ENCODE measurements at places on chromosomes 1 and 21.
A peak's percentile ranks its signal among the peaks of the same experiment; 100 is the strongest.

GRCh38 chr1:21657456-21658190, 11.5 kb downstream of the RAP1GAP start:
- no peak for DNase-seq

GRCh38 chr21:33396436-33396835, 6.8 kb upstream of the IFNGR2 start:
- DNase-seq, result no peak

DNA sequence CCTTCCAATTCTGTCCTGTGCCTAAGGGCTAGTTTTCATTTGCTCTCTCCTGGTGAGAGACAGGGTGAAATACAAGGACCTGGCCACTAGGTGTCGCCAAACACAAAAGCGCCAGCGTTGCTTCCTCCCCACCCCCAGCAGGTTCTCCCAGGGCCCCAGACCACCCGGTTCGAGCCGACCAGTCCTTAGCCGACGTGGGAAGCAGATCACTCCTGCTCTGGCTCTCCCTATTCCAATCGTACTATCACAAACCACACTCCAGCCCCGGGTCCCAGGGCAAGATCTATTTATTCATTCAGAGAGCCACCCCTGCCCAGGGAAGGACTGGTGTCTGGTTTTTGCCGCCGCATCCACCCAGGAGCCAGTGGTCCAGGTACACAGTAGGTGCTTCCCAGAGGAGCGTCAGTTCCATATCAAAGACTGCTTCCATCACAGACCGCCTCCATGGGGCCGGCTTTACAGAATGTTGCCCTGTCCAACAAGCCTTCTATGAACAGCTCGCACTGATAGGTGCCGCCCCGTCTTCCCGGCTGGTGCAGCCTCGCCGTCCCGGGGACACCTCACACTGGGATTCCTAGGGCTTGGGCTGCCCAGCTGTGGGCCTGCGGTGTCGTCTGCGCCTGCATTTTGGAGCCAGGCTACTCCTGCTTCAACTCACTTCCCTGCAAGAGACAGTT, 35.0 kb downstream of the CTNNBIP1 start:
- peak; percentile 72 for DNase-seq

DNA sequence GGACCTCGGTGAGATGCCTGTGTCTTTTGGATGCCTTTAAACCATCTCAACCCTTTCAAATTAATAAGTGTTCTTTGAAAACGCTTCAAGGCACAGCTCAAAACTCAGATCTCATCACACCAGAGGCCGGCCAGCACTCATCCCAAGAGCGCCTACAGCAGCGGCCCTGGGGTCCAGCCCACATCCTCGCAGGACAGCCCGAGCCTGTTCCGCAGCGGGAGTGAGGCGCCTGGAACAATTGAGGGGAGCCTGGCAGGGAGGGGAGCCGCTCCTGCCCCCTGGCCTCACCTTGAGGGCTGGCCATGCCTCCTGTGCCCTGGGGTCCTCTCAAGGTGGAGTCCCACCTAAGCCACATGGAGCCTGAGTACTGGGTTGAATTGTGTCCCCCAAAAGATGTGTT, 37.9 kb downstream of the ACOT7 start:
- no peak for DNase-seq

GRCh38 chr21:40853956-40854688, 7.2 kb upstream of the DSCAM start:
- no peak for DNase-seq

DNA sequence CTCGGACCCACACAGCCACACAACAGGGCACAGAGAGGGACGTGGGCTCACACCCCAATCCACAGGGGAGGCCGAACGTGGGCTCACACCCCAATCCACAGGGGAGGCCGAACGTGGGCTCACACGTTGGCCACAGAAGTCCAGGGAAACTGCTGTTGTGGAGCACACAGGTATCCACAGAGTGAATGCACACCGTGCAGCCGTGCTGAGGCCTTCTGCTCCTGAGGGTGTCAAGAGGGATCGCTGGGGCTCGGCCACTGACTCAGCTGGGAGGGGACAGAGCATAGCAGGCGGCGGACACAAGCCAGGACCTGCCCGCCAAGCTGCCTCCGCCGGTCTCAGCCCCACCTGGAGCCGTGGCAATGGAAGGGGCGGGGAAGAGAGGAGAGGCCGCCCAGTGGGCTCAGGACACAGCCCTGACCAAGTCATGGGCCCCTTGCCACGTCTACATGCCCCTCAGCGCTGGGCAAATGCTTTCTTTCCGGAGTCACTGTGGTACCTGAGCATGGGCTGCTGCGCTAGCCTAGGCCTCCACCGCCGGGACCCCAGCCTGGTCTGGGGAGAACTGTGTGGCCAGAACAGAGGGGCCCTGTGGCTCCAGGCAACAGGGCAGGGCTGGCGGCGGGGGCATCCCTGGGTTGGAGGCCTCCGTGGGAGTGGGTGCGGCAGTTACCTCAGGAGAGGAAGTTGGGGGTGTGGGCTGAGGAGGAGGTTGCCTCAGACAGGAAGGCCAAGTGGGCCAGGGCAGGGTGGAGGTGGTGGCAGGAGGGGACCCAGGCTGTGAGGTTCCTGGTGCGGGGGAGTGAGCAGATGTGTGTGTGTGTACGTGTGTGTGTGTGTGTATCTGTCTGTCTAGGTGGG, 1.2 kb downstream of the SYTL1 start:
- DNase-seq, result peak; percentile 91

- DNase-seq, result no peak
These were observed 15.4 kb upstream of the WASF2 start for GRCh38 chr1:27505420-27505680.

DNA sequence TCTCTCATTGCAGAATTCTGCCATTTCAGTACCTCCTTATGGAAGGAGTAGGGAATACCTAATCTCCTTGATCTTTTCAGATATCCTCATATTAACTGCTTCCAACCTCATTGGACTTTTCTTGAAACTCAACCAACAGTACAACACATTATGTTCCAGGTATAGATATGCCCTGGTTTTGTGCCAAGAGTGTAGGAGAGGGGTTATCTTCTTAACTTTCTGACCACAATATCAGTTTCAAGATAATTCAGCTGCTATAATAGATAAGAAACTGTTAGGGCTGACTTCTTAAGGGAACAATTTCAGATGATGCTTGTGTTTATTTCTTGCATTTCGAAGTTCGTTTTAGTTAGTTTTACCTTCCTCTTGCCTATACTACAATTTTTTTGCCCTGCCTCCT, 2.1 kb upstream of the LPGAT1 start:
- no peak for DNase-seq

DNA sequence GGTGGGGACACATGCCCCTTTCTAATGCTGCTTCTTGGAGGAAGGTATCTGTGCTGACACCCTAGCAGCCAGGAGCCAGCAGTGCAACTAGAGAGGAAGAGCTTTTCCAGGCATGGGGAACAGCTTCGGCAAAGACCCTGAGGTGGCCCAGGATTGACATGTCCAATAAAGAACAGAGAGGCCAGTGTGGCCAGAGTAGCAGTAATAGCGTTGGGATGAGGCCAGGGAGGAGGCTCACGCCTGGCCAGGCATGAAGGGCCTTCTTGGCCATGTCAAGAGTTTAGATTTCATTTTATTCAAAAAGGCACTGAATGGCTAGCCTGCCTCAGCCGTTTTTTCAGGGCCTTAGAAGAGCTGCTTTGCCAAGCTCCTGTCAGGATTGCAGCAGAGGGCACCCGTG, 16.3 kb upstream of the ADAMTSL4 start:
- no peak for DNase-seq

DNA sequence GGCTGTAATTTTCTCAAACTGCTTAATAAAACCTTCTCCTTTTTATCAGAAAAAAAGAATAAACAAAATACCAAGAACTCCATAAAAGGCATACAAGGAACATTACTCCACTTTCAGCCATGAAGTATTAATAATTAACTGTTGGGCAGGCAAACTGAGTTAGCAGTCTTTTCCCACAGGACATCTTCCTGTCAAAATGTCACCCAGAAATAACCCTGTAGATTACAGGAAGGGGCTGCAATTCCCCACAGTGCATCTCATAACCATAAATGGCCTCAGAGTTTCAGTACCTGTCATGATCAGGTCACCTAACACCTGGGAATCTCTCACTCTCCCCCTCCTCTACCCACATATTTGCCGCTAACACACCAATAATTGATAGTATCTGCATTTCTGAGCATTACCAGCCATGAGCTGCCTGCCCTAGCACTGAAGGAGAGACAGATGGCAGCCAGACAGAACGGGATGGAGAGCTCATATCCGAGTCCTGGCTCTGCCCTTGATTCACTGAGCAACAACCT, 475.0 kb downstream of the SMYD3 start:
- DNase-seq, result no peak

DNA sequence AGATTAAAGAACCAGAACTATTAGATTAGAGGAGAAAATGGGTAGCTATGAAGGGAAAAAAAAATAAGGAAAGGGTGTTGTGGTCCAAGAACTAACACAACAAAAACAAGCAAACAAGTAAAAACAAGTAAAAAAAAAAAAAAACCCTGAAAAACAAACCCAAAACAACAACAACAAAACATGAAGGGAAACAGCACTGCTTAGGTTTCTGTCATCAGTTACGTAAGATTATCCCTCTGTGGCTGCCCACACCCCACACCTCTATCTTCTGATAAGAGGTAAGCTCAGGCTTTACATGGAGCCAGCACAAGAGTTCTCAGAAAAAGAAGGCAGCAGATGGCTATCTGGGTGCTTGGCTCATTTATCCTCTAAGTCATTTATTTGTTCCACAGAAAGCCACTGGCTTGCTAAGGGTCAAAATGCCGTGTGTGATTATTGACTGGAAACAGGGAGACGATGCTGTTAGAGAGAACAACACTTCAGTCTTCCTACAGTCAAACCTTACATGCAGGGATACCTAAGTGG, 57.5 kb downstream of the KIAA0319L start:
- peak; percentile 13 for DNase-seq

- DNase-seq, result no peak
These were observed 106.1 kb upstream of the CHODL start for GRCh38 chr21:18138507-18138906.

- no peak for DNase-seq
These were observed 3.7 kb upstream of the FABP3 start for GRCh38 chr1:31376375-31377134.

- DNase-seq, result no peak
These were observed 19.0 kb downstream of the RASSF5 start for GRCh38 chr1:206526064-206526911.

DNA sequence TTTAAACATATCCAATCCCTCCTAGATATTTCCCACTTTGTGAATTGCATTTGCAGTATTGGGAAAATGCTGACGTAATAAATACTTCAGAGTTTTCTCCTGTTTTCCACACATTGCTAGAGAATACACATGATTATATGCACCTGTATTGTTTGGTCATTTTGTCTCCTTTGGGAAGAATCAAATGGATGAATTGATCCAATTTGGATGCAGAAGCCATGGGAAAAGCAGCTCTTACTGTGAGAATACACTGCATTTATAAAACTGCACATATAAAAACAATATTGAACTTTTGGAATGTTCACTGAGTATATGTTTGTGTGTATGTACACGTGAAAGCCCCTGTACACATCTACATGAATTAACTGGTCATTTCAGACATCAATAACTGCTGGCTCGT, 306.6 kb upstream of the LYPLAL1 start:
- DNase-seq, result no peak

- DNase-seq, result no peak
These were observed 129.2 kb downstream of the PLPP3 start for GRCh38 chr1:56450004-56450666.

DNA sequence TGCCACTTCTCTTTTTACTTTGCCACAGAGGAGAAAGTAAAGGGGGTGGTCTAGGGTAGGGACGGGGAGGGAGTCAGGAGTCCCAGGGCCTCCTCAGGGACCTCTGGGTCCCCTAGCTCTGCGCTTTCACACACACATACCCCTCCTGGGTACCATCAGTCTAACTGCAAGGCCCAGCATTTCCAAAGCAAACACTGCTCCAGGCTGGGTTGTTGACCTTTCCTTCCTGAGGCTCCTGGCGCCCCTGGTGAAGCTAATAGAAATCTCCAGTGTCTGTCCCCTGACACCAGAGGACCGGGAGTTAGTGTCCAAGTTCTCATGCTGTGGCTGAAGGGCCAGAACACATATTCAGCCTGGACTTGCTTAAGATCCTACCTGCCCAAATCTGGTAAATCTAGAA, 3.9 kb downstream of the TMEM63A start:
- DNase-seq, result no peak

- peak; percentile 40 for DNase-seq
These were observed 253.2 kb downstream of the CRB1 start for GRCh38 chr1:197521118-197521739.

- DNase-seq, result no peak
These were observed 310.8 kb downstream of the USP25 start for GRCh38 chr21:16040601-16041000.

GRCh38 chr1:159902541-159902940, 2.6 kb upstream of the CFAP45 start:
- no peak for DNase-seq

DNA sequence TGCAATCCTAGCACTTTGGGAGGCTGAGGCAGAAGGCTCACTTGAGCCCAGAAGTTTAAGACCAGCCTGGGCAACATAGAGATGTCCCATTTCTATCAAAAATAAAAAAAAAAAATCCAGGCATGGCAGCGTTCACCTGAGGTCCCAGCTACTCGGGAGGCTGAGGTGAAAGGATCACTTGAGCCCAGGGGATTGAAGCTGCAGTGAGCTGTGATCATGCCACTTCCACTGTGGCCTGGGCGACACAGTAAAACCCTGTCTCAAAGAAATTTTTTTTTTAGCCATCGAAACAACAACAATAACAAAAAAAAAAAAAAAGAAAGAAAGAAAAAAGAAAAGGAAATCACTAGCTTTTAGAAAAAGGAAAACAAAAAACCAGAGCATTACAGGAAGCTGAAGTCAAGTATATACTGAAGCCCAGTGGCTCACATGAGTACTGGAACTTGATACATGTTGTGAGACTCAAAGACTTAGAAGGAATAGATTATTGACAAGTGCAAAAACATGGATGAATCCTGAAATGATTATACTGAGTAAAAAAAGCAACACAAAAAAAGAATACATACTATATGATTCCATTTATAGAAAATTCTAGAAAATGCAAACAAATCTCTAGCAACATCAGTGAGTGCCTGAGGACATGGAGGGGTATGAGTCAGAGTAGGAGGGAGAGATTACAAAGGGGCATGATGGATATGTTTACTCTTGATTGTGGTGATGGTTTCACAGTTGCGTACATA, 6.1 kb upstream of the RABGAP1L start:
- no peak for DNase-seq

GRCh38 chr1:201795066-201795465, 33.9 kb upstream of the IPO9 start:
- no peak for DNase-seq

- no peak for DNase-seq
These were observed 107.3 kb upstream of the POU3F1 start for GRCh38 chr1:38153778-38154470.

DNA sequence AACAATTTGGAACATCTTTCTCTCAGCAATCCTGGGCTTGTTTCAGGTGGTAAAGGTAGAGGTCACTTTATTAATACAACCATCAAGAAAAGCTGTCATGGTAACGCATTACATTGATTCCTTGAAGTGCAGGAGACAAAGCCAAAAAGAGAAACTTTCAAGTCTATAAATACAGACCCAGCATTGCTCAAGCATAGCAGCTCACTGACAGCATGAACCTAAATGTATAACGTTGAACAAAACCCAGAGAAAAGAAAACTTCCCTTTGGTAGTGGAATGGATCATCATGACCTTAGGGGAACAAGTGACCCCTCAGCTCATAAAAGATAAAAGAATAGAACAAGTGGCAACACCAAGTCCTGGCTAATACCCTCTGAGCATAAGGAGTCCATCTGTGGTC, 332.2 kb downstream of the NTNG1 start:
- no peak for DNase-seq

GRCh38 chr1:192905049-192905448, 96.2 kb downstream of the RGS2 start:
- no peak for DNase-seq

All from activated CD4-positive, alpha-beta T cell treated with anti-CD3 and anti-CD28 coated beads for 4 hours (primary cell).